Mesothelial cell of epicardium (in vitro differentiated cells): ENCODE measurements at places on chromosomes 11 and 22.
A peak's percentile ranks its signal among the peaks of the same experiment; 100 is the strongest.

- no peak for DNase-seq
Measured at GRCh38 chr22:16953206-16954059, 54.6 kb downstream of the GAB4 start.

DNA sequence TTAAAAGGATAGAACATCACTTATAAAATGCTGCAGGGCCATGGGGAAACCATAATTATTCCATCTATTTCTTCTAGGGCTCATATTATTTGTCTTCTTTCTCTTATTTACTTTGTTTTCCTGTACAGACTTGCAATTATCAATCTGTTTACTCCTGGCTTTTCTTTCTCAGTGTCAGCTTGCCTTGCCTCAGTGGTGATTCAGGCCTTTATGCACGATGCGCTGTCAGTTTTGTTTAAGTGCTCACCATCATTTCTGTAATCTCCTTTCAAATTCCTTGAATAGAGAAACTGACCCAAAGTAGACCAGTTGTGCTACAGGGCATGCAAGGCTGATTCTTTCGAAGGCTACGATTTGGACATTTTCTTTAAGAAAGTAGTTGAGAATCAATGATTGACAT lies 4.7 kb downstream of the PDHX start:
- no peak for DNase-seq

DNA sequence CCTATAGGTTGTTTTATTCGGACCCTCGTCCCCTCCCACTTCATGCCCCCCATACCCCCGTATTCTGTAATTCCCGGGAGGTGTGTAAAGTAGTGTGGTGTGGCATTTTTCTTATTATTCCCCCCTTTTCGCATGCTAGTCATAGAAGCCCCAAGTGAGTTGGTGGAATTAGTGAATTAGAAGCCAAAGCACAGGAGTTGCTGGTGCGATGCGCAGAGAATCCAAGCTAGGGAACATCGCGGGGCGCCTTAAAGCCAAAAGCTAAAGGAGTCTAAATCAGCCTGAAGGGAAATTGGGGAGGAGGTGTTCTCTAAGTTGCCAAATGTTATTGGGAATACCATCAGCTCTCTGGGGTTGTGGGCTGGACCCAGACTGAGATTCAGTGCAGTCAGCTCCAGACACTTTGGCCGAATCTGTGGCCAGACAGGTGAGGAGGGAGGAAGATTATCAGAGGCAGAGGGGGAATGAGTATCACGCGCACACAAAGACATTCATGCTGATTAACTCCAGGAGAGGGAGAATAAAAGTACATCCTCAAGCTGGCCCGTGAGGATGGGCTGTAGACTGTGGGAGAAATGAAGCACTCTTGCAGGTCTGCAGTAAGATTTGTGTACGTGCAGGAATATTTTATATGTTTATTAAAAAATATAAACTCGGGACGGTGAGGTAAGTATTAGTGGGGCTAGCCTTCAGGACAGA lies 102.8 kb upstream of the HSD17B12 start:
- DNase-seq, result no peak

GRCh38 chr11:5238486-5238885 lies 4.2 kb upstream of the HBD start:
- no peak for DNase-seq

GRCh38 chr11:80109031-80109430 lies 668.2 kb upstream of the TENM4 start:
- no peak for DNase-seq

DNA sequence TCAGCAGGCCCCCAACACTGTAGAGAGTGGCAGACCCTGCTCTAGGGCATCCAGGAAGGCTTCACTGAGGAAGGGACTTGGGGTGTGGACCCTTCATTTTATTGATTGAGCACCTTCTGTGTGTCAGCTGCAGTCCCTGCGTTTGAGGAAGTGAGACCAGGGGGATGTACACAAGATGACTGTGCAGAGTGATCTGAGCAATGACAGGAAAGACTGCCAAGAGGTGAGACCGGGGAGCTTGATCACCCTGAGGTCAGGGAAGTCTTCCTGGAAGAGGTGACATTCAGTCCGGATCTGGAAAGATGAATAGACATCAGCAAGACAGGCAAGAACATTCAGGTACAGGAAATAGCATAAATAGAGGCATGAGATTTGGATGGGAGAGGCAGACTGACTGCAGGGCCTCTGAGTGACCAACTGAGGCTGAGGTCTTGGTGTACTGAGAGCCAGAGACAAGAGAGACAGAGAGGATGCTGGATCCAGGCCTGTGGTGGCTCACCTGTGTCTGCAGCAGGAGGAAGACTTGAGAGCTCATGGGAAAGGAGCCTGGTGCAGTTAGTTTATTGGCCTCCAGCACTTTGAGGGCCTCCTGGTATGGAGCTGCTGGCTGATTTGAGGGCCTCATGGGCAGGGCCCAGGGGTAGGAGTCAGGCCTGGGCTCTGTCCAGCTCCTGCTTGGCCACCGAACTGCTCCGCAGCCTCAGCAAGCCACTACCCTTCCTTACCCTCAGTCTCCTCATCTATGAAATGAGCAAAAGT lies 5.2 kb downstream of the DGAT2 start:
- no peak for DNase-seq

DNA sequence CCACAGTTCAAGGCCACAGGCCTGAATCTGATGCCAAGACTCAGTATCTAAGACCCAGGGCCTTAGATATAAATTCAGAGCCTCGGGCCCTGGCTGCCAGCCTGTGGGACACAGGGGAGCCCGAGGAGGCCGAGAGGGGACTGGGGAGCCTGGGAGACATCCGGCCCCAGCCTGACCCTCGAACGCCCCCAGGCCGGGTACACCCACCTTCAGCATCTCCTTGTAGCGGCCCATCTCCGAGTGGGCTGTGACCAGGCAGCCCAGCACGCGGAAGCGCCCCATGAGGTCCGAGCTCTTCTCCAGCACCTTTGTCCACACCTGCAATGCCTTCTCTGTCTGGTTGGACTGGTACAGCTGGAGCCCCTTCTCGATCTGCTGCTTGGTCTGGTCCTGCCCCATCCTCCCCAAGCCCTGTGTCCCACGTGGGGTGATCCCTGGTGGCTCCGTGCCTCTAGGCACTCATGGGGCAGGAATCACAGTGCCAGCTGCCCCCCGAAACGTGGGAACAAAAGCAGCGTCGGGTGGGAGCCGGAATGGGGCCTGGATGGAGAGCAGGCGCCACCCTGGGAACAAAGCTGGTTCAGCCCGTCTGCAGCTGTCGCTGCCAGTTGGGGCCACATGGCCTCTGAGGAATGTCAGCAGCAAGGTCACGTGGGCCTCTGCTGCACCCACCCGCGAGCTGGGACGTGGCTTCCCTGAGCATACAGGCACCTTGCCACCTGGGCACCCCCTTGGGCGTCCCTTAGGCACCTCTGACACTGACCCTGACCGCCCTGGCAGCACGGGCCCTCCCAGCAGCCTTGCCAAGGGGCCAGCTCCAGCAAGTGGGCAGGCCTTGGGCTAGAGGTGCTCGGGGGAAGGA lies at the start of gene RAPSN:
RAPSN (minus strand) TSS at position 571 of the 862 bp plus-strand sequence; CDS start at position 399, 172 bp downstream.
- no peak for DNase-seq

DNA sequence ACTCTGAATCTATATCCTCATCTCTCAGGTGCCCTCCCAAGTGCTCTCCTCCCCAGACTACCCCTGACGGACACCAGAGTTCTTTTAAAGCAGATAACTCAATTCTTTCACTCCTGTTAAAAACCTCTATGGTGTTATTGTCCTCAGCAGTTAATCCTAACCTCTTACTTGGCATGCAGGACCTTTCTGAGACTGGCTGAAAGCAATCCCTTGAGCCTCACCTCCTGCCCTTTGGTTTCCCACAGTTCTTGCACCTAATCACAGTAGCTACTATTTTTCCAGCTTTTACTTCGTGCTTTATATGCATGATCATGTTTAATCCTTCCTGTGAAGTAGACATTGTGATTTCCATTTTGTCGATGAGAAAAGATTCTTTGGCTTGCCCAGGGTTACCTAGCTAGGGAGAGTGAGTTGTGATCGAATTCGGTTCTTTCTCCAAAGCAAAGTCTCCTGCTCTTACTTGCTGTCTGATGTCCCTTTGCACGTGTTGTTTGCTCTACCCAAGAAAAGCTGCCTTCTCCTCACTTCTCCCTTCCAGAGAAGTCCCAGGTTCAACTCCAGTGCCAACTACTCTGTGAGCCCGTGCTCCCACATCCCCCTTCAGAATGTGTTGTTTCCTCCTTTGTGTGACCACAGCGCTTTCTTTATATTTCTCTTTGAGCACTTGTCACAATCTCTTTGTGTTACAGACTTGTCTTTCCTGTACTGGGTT lies 2.1 kb downstream of the UBE2L3 start:
- DNase-seq, result no peak

DNA sequence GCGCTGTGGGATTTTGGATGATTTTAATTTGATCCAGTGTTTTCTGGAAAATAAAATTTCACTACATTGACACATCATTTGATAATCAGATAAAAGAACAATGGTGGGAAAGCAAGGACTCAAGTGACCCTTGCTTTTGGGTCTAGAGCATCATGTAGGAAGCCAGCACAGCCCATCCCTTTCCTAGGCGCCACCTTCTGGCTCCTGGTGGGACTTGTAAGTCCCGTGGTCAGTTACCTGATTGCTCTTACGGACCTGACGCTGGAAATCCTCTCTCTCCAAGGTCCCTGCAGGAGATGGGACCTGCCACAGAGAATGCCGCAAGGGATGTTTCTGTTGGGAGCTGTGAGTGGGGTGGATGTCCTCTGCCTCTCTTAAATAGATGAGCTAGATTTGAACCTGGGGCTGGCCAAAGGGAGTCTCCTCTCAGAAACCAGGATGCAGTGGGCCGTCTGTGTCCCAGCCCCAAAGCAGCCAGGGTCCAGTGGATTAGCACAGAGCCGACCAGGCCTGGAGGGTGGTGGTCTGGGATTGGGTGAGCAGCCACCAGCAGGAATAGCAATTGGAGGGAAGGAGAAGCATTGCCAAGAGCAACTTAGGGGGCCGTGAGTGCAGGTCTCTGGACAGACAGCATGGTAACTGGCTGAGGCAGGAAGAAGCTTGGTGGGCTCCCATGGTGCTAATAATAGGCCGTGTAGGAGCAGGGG lies 21.7 kb downstream of the TIMP3 start:
- no peak for DNase-seq

- no peak for DNase-seq
Measured at GRCh38 chr22:25964961-25965730, 204.1 kb upstream of the SEZ6L start.

DNA sequence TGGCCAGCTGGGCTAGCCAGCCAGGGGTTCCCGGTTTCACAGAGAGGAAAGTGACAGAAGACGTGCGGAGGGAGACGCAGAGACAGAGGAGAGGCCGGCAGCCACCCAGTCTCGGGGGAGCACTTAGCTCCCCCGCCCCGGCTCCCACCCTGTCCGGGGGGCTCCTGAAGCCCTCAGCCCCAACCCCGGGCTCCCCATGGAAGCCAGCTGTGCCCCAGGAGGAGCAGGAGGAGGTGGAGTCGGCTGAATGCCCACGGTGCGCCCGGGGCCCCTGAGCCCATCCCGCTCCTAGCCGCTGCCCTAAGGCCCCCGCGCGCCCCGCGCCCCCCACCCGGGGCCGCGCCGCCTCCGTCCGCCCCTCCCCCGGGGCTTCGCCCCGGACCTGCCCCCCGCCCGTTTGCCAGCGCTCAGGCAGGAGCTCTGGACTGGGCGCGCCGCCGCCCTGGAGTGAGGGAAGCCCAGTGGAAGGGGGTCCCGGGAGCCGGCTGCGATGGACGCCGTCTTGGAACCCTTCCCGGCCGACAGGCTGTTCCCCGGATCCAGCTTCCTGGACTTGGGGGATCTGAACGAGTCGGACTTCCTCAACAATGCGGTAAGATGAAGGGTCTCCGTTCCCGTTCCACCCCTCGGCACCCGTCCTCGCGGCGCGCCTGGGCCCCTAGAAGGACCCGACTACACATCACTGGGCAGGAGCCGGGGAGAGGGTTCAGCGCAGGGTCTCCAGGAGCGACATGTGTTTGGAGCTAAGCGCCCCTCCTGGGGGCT lies at the start of gene CREB3L1:
CREB3L1 (plus strand) TSS at position 41 of the 765 bp plus-strand sequence; CDS start at position 491, 450 bp downstream.
- peak; percentile 61 for DNase-seq

GRCh38 chr11:86765203-86765602 lies 35.1 kb upstream of the PRSS23 start:
- DNase-seq, result no peak

DNA sequence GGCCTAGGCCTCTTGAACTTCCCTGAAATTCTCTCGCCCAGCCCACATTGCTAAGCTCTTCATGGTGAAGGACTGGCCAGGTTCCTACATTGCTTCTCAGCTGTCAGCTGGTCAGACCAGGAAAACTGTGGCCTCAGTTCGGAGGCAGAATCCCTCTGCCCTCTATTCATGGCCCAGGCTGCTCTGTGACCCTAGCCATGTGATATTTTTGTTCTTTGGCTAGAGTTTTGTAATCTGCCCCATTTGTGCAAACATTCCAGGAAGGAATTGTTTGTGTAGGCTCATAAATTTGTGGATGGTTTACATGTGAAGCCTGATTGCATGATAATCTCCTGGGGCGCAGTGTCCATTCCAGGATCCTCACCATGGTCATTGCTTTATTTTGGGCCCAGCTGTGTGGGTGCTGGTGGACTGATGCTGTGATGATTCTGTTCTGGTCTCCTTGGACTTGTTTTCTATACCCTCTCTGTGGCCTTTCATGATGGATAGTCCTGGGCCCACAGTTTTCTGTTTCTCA lies 149.1 kb upstream of the E2F8 start:
- DNase-seq, result no peak

DNA sequence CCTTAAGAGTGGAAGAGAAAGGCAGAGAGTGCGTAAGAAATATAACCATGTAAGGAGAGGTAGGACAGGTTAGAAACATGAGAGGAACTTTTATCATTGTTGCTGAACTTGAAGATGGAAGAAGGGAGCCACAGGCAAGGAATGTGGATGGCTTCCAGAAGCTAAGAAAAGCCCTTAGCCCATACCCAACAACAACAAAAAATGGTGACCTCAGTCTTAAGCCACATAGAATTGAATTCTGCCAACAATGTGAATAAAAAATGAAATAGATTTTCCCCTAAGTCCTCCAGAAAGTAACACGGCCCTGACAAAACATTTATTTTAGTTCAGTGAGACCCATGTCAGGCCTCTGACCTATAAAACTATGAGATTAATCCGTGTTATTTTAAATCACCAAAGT lies 767.3 kb downstream of the FAM181B start:
- no peak for DNase-seq

DNA sequence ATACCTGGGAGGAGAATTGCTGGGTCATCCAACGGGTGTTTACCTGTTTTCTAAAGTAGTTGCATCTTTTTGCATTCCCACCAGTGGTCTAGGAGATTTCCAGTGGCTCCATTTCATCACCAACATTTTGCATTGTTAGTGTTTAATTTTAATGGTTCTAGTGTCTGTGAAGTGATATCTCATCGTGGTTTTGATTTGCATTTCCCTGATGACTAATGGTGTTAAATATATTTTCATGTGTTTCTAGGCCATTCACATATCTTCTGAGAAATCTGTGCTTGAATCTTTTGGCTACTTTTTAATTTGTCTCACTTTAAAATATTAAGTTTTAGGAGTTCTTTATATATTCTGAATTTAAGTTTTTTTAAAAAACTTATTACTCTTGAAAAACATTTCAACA lies 439.6 kb downstream of the TMEM135 start:
- DNase-seq, result no peak

- peak; percentile 81 for DNase-seq
Measured at GRCh38 chr11:1574238-1574932, 2.3 kb upstream of the DUSP8 start.

- no peak for DNase-seq
Measured at GRCh38 chr11:45208135-45208534, 61.7 kb downstream of the PRDM11 start.
